ENCODE measurements at places on chromosomes 3 and 15. TPM values are rescaled to one million over a fixed set of nuclear protein-coding genes. Genes with fewer than 3 reads are reported as not detected.

CHDH gene
- 1.4 TPM for total RNA-seq

C3orf20 gene
- 0.16 TPM for total RNA-seq

B3GNT5 gene
- 35.2 TPM for total RNA-seq

AP3B2 gene
- 0.84 TPM for total RNA-seq

NDUFB5 gene
- total RNA-seq, result 96.2 TPM

ITIH4 gene
- 4.3 TPM for total RNA-seq

KCNH8 gene
- total RNA-seq, result not detected

GOLGA8R gene
- total RNA-seq, result 2.6 TPM

BUB1B gene
- total RNA-seq, result 0.39 TPM

LDHAL6B gene
- total RNA-seq, result not detected

SLC12A8 gene
- 2.3 TPM for total RNA-seq

Measured in mesenteric fat pad (tissue), 1 donor.